ENCODE measurements at places on chromosomes 12 and 14. TPM values are rescaled to one million over a fixed set of nuclear protein-coding genes. Genes with fewer than 3 reads are reported as not detected.

Gene ADCY6
- total RNA-seq = 7.1 TPM

Gene MTERF2
- 7.8 TPM for total RNA-seq

Gene C1QL4
- 0.39 TPM for total RNA-seq

Gene PPP4R4
- total RNA-seq = 0.15 TPM

Gene CCDC60
- total RNA-seq = not detected

GRCh38 chr12:30046376-30046775 is 262.6 kb upstream of the TMTC1 start:
- DNase-seq = peak; percentile 48

- no peak for DNase-seq
Measured at GRCh38 chr14:50813544-50813863, 17.5 kb downstream of the NIN start.

GRCh38 chr12:26401874-26402273 is 206.5 kb downstream of the SSPN start:
- no peak for DNase-seq
